NCI-H1930 (cell line): ENCODE measurements at places on chromosomes 3 and 15.

- DNase-seq = no peak
These were observed 542.3 kb upstream of the ROBO2 start for GRCh38 chr3:76497636-76498035.

GRCh38 chr15:38054488-38054887, 120.0 kb downstream of the TMCO5A start:
- DNase-seq = no peak

DNA sequence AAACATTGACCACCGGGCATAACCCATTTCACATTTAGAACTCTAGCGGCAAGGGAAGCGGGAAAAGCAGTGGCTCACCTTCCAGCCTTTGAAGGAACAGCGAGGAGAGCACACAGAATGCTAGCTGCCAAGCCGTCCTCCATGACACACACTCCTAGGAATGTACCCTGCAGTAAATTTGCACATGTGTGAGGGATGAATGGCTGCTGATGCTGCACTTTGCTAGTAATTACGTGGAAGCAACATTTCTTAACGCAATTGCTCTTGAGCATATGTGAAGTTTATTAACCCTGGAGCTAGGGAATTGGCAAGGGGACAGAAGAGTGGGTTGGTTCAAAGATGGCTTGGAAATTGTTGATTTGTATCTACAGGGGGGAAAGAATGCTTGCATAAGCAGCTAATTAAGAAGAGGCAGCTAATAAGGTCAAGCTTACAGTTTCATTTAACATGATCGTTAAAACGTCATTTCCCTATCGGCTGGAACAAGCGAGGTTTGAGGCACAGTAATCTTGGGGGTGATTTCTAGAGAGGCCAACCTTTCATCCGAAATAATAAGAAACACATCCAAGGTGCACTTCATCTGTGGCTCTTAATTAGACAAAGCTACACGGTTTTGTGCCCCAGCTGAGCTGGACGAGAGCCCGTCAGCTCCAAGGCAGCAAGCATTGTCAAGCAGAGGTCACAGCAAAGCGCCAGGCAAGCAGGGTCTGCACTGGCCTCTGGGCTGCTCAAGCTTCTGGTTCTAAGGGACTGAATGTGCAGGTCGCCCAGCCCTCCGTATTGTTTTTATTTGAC, 123.4 kb downstream of the CHSY1 start:
- DNase-seq = no peak

- no peak for DNase-seq
These were observed 5.9 kb downstream of the SLC49A4 start for GRCh38 chr3:122800706-122801237.

- DNase-seq = no peak
These were observed 1.8 kb downstream of the DIPK2A start for GRCh38 chr3:143973259-143974021.

DNA sequence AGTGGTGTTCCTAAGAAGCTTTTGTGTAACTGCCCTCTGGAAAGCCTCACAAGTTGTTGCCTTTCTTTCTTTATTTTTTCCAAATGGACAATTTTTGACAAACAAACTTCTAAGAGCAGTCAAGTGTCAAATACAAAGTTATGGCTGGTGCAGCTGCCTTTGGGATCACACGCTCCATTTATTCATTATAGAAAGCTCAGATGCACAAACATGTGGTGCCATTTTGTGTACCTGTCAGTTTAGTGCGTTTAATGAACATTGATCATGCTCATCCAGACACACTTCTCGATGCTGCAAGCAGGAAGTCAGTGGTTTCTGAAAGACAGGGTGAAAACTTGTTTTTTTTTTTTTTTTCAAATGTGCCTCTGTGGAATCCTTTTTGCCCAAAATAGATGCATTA, 324.5 kb downstream of the CNTN4 start:
- DNase-seq = no peak

DNA sequence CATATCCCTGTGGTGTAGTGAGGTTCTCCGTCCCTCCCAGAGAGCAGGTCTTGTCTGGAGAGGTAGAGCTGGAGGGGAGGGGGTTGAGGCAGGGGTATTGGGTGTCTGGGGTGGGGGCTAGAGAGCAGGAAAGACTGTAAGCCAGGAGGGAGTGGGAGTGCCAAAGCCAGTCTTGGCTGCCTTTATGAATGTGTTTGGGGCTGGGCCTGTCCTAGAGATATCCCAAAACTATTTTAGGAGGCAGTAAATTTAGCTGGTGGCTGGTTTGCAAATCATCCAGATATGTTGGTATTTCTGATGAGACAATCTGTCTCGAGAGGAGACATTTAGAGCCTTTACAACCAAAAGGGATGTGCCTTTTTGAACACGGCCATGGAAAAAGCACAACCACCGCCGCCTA, 166.6 kb downstream of the TLE3 start:
- no peak for DNase-seq

DNA sequence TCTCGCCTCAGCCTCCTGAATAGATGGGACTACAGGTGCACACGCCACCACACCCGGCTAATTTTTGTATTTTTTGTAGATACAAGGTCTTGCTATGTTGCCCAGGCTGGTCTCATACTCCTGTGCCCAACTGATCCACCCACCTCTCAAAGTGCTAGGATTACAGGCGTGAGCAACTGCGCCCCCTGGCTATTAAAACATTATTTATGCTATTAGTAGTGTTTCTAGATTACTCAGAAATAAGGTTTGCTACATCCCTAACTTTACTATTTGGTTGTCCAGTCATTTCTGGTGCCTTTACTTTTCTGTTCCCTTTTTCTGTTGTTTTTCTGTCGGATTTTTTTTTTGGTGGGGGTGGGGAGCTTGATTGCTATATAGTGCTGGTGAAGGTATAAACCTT, 393.6 kb upstream of the TPM1 start:
- DNase-seq = no peak

DNA sequence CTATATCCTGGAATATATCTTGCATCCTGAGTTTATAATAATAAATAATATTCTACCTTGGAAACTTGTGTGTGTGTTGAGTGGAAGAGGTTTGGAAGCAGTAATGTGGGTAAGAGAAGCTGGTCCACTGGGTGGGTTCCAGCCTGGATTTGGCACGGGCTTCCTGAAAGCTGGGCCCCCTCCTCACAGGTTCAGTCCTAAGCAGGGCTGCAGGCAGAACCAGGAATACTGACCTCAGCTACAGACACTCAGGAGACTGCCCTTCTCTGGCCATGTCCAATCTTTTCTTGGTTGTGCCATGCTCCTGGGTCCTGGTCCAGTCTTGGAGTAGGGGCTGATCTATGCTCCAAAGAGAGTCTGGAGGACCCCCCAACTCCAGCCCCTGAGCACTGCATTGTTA, 4.5 kb downstream of the MYD88 start:
- no peak for DNase-seq

DNA sequence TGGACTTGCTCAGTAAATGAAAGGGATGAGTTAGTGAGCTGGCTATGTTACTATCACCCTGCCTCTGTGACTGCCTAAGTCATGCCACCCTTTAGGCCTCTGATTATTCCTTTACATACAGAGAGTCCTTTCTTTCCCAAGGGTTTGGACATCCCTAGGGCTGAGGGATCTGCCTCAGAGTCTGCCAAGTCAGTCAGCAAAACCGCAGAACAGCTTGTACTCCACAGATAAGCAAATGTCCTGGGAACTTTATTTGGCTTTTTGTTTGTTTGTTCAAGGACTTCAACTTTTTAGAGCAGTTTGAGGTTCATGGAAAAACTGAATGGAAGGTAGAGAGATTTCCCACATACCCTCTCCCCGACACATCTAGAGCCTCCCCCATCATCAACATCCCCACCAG, 82.6 kb upstream of the TRIM42 start:
- DNase-seq = no peak

- DNase-seq = no peak
These were observed 117.8 kb upstream of the IGF1R start for GRCh38 chr15:98530570-98530969.

GRCh38 chr3:133944641-133945380, 49.1 kb upstream of the RAB6B start:
- DNase-seq = no peak

GRCh38 chr15:41987925-41988275, 15.5 kb upstream of the EHD4 start:
- no peak for DNase-seq

- DNase-seq = no peak
These were observed 63.9 kb downstream of the IL12A start for GRCh38 chr3:160052385-160053047.

DNA sequence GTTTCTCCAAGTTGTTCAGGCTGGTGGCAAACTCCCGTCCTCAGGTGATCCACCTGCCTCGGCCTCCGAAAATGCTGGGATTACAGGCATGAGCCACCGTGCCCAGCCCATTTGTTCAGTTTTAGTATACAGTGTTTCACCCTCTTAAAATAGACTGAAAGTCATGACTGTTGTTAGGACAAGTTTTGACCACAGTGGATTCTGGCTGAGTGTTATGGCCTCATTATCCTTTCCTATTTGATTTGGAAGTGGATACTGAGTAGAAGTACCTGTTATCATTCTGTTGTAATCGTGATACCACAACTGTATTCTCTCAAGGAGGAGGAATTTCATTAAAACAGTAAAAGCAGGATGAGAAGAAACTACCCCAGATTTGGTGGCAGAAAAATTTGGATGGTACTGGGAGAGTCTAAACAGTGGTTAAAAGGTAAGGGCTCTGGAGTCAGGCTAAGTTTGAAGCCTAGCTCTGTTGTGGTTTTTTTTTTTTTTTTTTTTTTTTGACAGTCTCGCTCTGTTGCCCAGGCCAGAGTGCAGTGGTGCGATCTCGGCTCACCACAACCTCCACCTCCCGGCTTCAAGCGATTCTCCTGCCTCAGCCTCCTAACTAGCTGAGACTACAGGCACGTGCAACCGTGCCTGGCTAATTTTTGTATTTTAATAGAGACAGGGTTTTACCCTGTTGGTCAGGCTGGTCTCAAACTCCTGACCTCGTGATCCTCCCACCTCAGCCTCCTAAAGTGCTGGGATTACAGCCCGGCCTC, 2.6 kb downstream of the MAP2K1 start:
- DNase-seq = no peak

DNA sequence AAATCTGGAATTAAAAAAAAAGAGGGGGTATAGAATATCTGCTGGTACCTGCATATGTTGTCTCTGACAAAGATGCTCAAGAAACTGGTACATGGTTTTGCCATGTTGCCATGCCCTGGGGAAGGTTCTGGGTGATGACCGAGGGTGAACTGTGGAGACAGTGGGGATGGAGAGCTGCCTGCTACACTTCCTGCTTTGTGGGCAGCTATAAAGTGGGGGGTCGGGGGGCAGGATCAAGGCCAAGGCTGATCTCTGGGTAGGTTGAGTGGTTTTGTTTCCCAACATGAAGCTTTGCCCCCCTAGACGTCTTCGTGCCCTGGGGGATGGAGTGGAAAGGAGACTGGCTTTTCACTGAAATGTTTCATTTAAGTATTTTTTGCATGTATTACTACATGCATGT, 74.6 kb downstream of the IQSEC1 start:
- DNase-seq = no peak

- DNase-seq = no peak
These were observed 7.1 kb downstream of the ALG3 start for GRCh38 chr3:184241447-184242296.

DNA sequence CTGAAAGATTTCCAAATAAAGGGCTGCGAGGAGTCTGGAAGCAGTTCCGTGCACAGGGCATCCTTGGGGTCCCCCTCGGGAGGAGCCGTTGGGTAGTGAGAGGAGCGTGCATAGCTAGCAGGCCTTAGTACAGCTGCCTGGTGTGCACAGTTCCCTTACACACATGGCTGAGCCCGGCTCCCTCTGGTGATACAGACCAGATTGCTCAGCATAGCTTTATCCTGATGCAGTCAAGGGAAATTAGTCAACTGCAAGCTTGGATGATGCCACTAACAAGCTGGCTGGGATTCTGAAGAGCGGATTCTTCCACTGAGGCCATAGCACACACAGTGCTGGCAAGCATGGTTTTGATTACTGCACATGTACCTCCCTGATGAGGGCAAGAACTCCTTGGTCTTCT, 349.4 kb downstream of the LRTM1 start:
- no peak for DNase-seq

- no peak for DNase-seq
These were observed 30.5 kb downstream of the CD47 start for GRCh38 chr3:108060331-108060730.

DNA sequence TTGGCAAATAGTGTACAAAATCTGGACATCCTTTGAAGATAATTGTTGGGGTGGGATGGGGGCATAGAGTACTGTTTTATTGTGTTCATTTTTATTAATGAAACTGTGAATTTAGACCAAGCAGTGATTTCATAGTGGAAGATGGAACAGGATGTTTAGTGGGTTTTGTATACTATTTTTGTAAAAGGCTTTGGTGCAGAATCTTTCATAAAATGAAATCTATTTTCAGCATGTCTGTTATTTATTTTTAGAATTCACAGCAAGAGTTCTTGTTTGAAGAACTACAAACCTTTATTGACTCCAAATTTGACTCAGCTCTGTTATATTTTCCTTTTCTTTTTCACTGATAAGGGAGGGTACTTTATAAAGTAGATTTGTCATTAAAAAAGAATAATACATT, 145.4 kb downstream of the AKAP13 start:
- no peak for DNase-seq

GRCh38 chr3:105253225-105253624, 113.5 kb upstream of the ALCAM start:
- DNase-seq = no peak

- DNase-seq = no peak
These were observed 15.3 kb downstream of the H1-8 start for GRCh38 chr3:129558081-129558771.

DNA sequence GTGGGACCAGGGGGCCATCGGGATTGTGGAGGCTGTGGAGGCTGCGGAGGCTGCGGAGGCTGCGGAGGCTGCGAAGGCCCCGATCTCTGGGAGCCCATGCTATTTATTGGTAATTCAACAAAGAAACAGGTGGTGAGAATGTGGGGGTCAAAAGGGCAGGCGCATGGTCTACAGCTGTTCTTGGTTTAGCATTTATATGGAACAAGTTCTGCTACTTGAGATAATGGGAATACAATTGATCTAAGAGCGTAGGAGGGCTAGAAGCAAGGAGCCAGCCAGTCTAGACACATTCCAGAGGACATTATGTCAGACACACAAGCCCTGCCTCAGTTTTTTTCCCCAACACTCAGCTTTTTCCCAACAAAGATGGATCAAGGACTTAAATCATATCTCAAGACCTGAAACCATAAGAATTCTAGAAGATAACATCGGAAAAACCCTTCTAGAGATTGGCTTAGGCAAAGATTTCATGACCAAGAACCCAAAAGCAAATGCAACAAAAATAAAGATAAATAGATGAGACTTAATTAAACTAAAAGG, 20.1 kb downstream of the C3orf80 start:
- no peak for DNase-seq

- DNase-seq = no peak
These were observed 431.4 kb downstream of the DIPK2A start for GRCh38 chr3:144403040-144403457.

GRCh38 chr3:29565236-29565635, 284.4 kb downstream of the RBMS3 start:
- no peak for DNase-seq

- no peak for DNase-seq
These were observed 44.8 kb downstream of the CCDC12 start for GRCh38 chr3:46931631-46932331.

- DNase-seq = no peak
These were observed 445.2 kb upstream of the MDFIC2 start for GRCh38 chr3:70757658-70758057.

GRCh38 chr3:9675736-9676290, 26.5 kb downstream of the MTMR14 start:
- no peak for DNase-seq

- DNase-seq = no peak
These were observed 16.4 kb upstream of the ALDH1A3 start for GRCh38 chr15:100863075-100863795.

GRCh38 chr3:124701687-124702086, 28.6 kb upstream of the UMPS start:
- no peak for DNase-seq

GRCh38 chr15:65883571-65883970, 14.3 kb downstream of the RAB11A start:
- no peak for DNase-seq
